ENCODE measurements at places on chromosomes 2 and 18. TPM values are rescaled to one million over a fixed set of nuclear protein-coding genes. Genes with fewer than 3 reads are reported as not detected.

The RAMP1 gene
- total RNA-seq = 168 TPM

The SERPINB5 gene
- total RNA-seq = not detected

The ABCB11 gene
- 0.05 TPM for total RNA-seq

The PLEK gene
- total RNA-seq = 4.8 TPM

The SLC23A3 gene
- total RNA-seq = 0.58 TPM

The NLRC4 gene
- total RNA-seq = 0.96 TPM

The GLI2 gene
- total RNA-seq = 2.4 TPM

The YIPF4 gene
- 70.1 TPM for total RNA-seq

The DNER gene
- total RNA-seq = 2.3 TPM

The D2HGDH gene
- total RNA-seq = 17.8 TPM

The NPPC gene
- 3.0 TPM for total RNA-seq

The GPR55 gene
- not detected for total RNA-seq

The IL36RN gene
- not detected for total RNA-seq

The MTHFD2 gene
- total RNA-seq = 17.8 TPM

The DES gene
- total RNA-seq = 15,954 TPM

The RNF103 gene
- total RNA-seq = 40.1 TPM

The RIT2 gene
- total RNA-seq = not detected

The GKN1 gene
- not detected for total RNA-seq

The TRABD2A gene
- 0.49 TPM for total RNA-seq

The GALNT14 gene
- 0.14 TPM for total RNA-seq

The RBMS1 gene
- total RNA-seq = 56.2 TPM

The PKDCC gene
- total RNA-seq = 88.7 TPM

The PDE1A gene
- total RNA-seq = 17.3 TPM

The SCYGR4 gene
- not detected for total RNA-seq

The TMEM17 gene
- total RNA-seq = 2.2 TPM

The RAB6C gene
- 0.16 TPM for total RNA-seq

The SPP2 gene
- total RNA-seq = not detected

The MC4R gene
- total RNA-seq = not detected

The RAPH1 gene
- 17.2 TPM for total RNA-seq

The KCNK3 gene
- total RNA-seq = 3.2 TPM

The CCDC85A gene
- 4.4 TPM for total RNA-seq

The PTPRM gene
- 132 TPM for total RNA-seq

The SERPINB2 gene
- total RNA-seq = not detected

The ELOA2 gene
- total RNA-seq = not detected

The C2orf78 gene
- total RNA-seq = not detected

The PLCD4 gene
- 0.99 TPM for total RNA-seq

The TMEM214 gene
- 31.4 TPM for total RNA-seq

The CAPG gene
- total RNA-seq = 3.5 TPM

The SKA1 gene
- 0.44 TPM for total RNA-seq

The HOXD4 gene
- not detected for total RNA-seq

The FAM228A gene
- total RNA-seq = 0.11 TPM

The LIMS2 gene
- 173 TPM for total RNA-seq

The RPRM gene
- total RNA-seq = not detected

The AGXT gene
- total RNA-seq = not detected

All from left ventricle myocardium inferior (tissue), 1 donor.